ENCODE measurements at places on chromosomes 11 and 22.

DNA sequence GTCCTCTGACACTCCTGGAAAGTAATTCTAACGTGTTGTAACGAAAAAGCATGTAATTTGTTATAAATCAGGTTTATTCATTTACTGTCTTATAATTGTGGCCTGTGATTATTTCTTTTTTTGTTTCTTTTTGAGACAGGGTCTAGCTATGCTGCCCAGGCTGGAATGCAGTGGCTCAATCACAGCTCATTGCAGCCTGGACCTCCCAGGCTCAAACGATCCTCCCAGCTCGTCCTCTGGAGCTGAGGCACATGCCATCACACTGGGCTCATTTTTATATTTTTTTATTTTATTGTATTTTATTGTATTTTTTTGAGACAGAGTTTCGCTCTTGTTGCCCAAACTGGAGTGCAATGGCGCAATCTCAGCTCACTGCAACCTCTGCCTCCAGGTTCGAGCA, 15.9 kb downstream of the DENND5A start:
- no peak for DNase-seq

DNA sequence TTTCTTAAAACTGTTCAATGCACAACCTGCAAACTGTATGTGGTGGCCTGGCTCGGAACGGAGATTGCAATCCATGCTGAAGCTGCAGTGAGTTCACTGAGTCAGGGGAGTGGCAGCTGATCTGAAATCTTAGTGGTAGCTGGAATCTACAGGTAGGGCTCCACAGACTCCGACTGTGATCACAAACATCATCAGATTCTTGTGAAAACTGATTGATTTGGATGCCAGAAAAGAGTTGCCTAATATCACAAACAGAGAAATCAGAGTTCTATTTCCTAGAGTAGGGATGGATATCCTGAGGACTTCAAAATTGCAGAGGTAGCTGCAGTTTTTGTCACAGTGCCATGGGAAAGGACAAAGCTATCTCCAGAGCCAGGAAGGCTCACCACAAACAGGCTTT, 57.5 kb upstream of the SC5D start:
- no peak for DNase-seq

DNA sequence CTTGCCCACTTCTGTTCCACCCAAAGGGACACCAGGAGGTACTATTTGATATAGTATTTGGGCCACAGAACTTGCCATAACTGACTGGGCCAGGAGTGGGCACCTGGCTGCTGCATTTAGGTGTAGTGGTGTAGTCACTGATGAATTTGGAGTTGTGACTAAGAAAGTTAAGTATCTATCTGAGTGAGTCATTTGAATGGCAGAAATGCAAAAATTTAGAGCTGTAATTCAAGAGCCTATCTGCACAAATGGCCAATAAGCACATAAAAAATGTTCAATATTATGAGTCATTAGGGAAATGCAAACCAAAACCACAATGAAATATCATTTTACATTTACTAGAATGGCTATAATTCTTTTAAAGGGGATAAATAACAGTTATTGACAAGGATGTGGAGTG, 14.7 kb downstream of the GLYATL2 start:
- DNase-seq: no peak

DNA sequence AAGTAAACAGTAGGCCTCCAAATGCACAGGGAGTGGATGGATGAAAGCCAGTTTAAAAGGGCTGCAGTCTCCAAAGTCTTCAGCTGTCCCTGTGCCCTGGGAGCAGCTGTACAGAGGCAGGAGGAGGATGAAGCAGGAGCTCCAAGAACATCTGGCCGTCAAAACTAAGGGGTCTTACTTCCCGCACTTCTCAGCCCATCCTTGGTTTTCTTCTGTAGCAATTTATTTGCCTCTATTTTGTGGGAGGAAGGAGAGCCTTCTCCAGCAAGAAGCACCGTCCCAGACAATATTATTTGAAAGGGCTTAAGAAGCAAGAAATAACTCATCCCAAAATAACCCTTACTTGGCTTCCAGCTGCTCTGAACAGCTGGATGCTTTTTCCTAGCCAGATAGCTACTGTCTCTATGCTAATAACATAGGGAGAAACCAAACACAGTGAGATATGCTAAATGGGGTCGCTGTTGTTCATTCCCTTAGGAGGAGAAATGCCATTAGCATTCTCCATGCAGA, 133.2 kb downstream of the SPATA19 start:
- no peak for DNase-seq

DNA sequence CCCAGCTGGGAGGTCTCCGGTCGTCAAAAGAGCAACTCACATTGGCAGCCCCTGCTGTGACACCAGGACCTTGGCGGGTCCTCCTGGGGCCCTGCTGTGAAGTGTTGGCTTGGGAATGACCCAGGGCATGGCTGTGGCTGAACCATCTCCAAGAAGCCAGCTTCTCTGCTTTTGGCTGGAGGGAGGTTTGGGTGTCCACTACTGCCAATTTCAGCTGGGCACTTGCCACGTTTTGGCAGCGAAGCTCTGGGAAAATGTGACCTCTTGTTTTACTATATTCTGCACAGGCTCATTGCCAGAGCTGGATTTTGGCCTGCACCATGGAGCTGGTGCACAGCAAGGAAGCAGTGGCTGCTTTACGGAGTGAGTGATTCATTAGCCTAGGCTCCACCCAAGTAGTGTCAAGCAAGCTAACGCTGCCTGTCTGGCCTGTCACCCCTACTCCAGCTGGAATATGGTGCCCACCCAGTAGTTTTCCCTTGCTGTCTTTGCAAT, 24.3 kb upstream of the SMCO4 start:
- no peak for DNase-seq

- DNase-seq: no peak
These were observed 1.1 kb upstream of the CRY2 start for GRCh38 chr11:45846174-45846675.

DNA sequence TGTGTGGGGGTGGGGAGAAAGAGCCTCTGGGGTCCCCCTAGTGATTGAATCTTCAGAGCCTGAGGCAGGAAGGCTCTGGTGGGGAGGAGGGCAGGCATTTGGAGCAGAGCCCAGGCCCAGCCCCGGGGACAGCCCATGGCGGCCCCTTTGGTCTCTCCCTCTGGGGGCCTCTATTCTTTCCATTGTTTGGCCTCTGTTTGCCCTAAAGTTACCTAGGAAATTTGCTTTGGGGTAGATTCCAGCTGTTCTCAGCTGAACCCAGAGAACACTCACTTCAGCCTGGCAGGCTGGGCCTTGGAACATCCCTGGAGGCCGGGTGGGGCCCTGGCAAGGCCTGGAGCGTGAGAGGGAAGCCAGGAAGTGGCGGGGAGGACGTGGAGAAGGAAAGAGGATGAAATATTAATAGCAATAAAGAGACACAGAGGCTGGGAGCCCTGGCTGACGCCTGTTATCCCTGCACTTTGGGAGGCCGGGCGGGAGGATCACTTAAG, 22.9 kb upstream of the A4GALT start:
- DNase-seq: no peak

DNA sequence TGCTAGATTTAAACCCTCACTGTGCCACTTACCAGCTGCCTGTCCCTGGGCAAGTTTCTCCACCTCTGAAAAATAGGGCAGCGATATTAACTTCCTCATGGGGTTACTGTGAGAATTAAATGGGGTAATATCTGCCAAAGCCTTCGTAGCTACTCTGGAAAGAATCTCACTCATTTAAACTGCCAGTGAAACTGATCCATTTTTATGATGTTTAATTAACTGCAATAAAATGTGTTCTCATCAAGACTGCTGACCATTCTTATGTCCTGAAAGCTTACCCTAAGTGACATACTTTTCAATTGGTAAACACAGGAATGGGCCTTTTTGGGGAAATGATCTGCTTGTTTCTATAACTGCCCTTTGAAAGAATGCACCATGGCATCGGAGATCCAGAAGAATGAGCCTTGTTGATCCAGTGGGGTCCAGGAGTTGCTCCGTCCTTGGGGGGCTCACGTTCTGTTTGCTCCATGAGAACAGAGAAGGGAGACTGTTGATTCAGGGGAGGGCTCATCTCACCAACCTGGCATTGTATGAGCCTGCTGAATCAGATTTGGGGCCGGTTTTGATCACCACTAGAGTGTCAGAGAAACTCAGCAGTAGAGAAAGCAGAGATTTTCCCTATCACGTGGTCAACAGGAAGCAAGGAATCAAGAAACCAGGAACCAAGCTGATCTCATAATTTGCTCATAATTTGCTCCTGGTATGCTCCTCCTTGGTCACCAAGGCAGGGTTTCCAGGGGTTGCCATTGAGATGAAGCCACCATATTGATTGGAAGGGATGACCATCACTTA, 7.0 kb upstream of the CCDC86 start:
- no peak for DNase-seq

DNA sequence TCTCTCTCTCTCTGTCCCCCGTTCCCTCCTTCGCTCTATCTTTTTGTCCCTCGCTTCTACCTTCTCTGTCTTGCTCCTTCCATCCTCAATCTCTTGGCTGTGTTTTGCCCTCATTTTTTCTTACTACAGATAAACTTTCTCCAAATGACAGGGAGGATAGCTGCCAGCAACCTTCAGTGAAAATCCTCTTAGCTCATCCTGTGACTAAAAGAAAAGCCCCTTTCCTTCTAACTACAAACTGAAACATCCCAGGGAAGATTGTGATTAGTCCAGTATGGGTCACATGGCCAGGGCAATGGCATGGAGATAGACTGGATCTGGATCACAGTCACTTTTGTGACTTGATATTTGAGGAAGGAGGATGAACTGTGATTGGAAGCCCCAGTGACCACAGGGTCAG, 10.4 kb downstream of the SPON1 start:
- DNase-seq: no peak

DNA sequence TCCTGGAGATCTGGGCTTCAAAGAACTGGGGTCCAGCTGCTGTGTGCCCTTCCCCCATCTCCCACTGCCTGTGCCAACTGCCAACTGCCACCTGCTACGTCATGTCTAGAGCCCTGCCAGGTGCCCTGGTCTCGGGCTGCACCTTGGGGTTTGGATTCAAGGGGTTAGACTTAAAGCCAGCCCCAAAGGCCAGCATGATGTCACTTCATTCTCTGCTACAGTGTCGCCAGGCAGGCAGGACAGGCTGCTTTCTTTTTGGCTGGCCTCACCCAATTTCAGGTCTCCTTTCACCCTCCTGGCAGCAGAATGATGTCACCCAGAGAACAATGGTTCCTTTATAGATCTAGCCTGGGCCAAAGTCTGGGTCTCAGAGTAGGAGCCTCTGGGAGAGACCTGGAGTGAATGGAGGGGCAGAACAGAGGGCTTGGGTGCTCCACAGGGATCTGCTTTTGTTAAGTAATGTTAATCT, 79.5 kb upstream of the CRYBB3 start:
- DNase-seq: no peak

DNA sequence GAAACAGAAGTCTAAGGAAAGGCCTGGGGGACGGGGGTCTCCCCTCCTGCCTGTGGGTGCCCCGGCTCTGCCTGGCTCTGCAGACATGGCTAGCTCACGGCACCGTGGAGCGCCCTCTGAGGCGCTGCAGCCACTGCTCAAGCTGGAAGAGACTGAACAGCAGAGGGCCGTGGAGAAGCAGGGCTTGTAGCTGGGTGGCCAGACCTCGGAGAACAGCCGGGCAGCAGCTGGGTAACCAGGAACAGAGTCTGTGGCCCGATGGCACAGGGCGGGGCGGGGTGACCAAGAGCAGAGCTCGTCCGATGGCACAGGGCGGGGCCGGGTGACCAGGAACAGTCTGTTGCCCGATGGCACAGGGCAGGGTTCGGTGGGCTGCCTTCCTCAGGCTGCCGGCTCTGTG, 18.1 kb downstream of the RNH1 start:
- DNase-seq: no peak

DNA sequence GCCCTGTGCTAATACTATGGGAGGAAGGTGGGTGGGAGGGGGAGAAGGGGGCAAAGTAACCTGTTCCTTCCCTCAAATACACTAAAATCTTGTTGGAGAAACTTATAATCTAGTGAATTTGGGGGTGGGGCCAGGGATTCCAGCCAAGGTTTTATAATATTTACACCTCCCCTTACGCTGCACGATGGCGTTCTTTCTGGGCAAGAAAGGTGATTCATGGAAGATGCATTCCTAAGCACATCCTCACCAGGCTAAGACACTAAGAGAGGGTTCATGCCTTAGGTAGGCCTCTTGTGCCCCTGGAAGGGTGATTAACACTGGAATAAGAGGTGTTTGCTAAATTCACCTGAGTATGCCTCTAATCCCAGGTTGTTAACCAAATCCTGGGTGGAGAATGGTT, 82.6 kb downstream of the BARX2 start:
- DNase-seq: no peak

DNA sequence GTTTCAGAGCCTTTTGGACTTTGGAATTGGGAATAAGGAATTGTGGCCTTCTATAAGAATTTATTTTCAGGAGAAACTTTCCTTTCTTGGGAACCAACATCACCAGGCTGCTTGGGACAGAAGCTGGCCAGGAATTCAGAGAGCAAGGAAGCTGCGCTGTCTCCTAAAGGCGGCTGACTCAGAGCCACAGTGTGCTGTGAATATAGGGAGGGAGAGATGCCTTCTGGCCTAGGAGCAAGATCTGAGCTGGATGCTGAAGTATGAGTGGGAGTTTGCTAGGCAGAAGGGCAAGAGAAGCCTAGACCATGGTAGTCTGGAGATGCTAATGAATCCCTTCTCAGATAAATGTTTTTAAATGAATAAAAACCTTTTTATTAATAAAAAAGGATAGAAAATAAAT, 213.7 kb upstream of the TBCEL start:
- DNase-seq: no peak

GRCh38 chr22:32112380-32112779, 46.7 kb downstream of the C22orf42 start:
- DNase-seq: no peak

GRCh38 chr11:69483170-69483569, 1.7 kb downstream of the LINC01488 start:
- no peak for DNase-seq
